ENCODE measurements at places on chromosomes 3 and 15.

- no peaks in the 10 kb centered on the region for H3K36me3 ChIP-seq
- H3K4me1 ChIP-seq = no peaks in the 10 kb centered on the region
- H3K4me3 ChIP-seq = no peak overlapping the region
Measured at GRCh38 chr3:45055411-45056143, 29.5 kb downstream of the CLEC3B start.

DNA sequence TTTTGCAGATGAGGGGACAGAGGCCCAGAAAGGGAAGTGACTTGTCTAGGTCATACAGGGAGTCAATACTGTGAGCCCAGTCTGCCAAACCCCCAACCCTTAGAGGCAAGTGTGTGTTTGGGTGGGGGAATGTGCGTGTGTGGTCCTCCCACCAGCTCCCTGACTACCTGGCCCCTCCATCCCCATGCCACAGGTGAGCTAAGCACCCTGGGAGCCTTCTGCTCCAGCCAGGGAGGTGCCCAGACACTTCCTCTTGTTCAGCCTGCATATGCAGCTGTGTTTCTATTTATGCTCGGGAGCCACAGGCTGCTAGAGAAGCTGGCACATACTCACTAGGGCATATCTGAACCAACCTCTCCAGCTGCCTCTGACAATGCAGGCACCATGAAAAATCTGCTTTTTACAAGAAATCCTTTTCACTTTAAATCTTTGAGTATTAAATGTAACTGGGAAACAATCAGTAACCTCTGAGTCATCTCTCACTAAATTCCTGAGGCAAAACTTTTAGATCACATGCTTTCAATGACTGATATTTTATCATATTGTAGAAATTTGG, 20.7 kb downstream of the TBC1D2B start:
- H3K4me1 ChIP-seq = peaks cover 95% of the 10 kb centered on the region
- no peak for DNase-seq
- no peaks in the 10 kb centered on the region for H3K27me3 ChIP-seq
- H3K4me3 ChIP-seq = no peak overlapping the region
- peak overlapping the region; percentile 82 for H3K27ac ChIP-seq

DNA sequence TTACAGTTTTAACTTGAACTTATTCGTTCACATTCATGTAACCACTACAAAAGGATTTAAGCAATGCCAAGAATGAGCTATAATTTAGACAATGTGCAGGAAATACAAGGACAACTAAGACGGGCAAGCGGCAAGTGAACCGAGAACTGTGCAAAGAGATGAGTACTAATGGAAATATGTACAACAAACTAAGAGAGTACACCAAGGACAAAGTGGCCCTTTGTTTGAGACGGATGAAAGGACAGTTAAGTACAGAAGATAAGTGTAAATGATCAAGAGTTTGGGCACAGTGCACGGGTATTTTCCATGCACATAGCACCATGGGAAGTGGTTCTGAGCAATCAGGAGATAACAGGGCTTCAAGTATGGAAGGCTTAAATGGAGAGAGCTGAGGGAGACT, 281.7 kb downstream of the ROBO2 start:
- no peak overlapping the region for H3K27ac ChIP-seq
- no peak for DNase-seq

DNA sequence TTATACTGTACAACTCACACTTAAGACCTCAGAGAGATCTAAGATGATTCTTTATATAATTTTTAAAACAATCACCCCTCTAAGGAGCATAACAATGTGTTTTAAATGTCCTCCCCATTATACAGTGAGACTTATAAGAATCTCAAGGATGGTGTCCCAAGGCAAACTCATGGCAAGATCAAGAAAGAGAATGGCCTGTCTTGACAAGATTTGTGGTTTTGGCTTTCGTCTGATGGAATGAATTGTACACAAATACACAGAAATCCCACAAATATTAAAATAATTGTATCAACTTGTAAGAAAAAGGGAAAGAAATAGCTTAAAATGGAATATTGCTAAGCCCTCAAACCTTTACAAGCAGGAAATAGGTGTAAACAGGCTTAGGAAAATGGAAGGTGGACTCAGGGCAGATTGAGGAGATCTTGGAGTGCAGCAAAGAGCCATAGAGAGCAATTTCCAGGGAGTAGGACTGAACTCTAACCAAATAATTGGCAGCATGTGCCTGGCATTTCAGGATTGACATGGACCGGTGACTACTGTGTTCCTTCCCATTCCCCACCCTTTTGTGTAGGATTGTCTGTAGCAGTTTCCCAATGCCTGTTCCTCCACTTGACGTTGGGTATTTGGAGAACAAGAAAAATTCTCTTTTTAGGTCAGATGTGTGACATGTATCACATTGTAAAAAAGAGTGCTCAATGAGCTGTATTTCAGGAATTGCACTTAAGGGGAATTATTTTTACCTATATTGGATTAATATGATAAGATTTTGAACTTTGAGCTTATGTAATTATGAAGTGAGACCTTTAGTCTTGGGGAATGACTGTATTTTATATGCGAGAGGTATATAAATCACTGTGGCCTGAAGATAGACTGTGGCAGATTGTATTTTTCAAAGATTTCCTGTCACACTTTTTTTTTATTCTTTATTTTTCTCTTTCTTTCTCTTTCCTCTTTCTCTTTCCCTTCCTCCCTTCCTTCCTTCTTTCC, 317.8 kb upstream of the SLITRK3 start:
- H3K27me3 ChIP-seq = no peaks in the 10 kb centered on the region
- no peaks in the 10 kb centered on the region for H3K36me3 ChIP-seq
- H3K4me3 ChIP-seq = no peak overlapping the region
